HuH-7.5 (cell line): ENCODE measurements at places on chromosomes 13 and 19.

GRCh38 chr13:103255587-103256301 lies 189.5 kb upstream of the SLC10A2 start:
- DNase-seq, result no peak

DNA sequence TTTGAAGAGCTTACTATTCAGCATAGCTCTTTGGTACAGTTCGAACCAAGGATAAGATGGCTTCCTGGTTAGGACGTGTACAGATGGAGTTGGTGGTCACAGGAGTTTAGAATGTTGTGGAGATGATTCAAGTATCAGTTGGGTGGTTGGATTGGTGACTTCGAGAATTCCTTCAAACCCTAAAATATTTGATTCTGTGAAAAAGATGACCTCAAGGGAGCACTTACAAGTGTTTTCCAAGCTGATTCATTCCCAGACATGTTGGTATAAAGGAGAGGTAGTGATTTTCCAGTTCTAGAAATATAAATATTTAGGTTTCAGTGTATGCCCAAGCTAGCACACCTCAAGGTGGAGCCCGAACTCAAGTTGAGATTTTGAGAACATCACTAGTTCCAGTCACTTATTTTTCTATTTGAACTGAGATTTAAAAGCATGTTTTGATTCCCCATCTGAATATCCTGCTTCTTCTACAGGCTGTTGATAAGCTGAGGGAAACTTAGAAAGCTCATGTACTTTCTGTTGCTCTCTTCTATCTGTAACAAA lies 306.1 kb downstream of the DCT start:
- no peak for DNase-seq

- no peak for DNase-seq
Measured at GRCh38 chr13:30158774-30159445, 148.4 kb downstream of the KATNAL1 start.

DNA sequence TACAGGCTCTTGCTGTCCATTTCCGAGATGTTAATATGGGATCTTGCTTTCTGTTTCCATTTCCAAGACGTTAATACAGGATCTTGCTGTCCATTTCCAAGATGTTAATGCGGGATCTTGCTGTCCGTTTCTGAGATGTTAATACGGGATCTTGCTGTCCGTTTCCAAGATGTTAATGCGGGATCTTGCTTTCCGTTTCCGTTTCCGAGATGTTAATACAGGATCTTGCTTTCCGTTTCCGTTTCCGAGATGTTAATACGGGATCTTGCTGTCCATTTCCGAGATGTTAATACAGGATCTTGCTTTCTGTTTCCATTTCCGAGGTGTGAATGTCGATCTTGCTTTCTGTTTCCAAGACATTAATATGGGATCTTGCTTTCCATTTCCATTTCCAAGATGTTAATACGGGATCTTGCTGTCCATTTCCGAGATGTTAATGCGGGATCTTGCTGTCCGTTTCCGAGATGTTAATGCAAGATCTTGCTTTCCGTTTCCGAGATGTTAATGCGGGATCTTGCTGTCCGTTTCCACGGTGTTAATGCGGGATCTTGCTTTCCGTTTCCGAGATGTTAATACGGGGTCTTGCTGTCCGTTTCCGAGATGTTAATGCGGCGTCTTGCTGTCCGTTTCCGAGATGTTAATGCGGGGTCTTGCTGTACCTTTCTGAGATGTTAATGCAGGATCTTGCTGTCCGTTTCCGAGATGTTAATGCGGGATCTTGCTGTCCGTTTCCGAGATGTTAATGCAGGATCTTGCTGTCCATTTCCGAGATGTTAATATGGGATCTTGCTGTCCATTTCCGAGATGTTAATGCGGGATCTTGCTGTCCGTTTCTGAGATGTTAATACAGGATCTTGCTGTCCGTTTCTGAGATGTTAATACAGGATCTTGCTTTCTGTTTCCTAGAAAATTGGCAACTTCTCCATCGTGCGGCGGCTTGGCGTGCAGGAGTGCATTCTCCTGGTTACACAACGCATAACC lies 38.3 kb downstream of the PEX11G start:
- no peak for DNase-seq

GRCh38 chr19:30999726-31000125 lies 349.5 kb downstream of the TSHZ3 start:
- no peak for DNase-seq

- DNase-seq, result no peak
Measured at GRCh38 chr13:36405151-36405550, 27.1 kb upstream of the CCNA1 start.

GRCh38 chr19:52648336-52649016 lies 10.3 kb upstream of the ZNF83 start:
- DNase-seq, result no peak

- no peak for DNase-seq
Measured at GRCh38 chr13:92179223-92179622, 780.8 kb downstream of the GPC5 start.

GRCh38 chr13:27172495-27172842 lies 858 bp upstream of the USP12 start:
- no peak for DNase-seq

GRCh38 chr13:106407338-106407737 lies 128.1 kb downstream of the EFNB2 start:
- no peak for DNase-seq

DNA sequence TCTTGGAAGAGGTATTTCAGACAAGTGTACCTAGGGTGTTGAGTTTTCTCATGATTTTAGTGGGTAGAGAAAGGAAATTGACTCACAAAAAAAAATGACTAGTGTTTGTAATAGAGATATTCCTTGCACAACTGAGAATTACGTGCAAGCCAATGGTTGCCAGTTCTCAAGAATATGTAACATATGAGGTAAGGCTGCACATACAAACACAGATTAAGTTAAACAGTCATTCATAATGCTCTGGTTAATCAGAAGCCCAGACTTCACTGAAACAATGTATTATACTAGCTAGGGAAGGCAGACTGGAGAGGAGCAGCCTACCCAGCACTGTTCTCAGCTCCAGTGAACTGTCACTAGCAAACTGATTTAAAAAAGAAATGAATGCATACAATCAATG lies 418.3 kb downstream of the DIAPH3 start:
- DNase-seq, result no peak

GRCh38 chr19:45876161-45876410 lies 9.9 kb downstream of the IRF2BP1 start:
- DNase-seq, result no peak

GRCh38 chr19:49954933-49955332 lies 6.0 kb downstream of the SIGLEC11 start:
- no peak for DNase-seq

- DNase-seq, result no peak
Measured at GRCh38 chr13:20676213-20676612, 27.3 kb upstream of the IL17D start.

DNA sequence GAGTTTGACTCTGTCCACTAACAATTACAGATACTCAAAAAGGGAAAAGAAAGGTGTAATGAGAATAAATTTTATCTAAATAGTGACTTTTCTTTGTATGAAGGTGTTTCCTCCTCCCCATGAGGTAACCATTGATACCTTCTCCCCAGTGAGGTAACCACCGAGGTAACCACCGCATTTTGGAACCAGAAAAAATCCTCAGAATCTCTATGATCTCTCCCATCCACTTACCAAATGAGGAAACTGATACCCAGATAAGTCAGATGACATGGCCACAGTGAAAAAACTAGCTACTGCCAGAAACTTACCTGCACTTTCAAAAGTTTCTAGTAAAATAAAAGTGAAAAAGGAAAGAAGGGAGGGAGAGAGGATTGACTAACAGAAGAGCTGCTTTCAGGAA lies 124.0 kb upstream of the FNDC3A start:
- DNase-seq, result no peak

DNA sequence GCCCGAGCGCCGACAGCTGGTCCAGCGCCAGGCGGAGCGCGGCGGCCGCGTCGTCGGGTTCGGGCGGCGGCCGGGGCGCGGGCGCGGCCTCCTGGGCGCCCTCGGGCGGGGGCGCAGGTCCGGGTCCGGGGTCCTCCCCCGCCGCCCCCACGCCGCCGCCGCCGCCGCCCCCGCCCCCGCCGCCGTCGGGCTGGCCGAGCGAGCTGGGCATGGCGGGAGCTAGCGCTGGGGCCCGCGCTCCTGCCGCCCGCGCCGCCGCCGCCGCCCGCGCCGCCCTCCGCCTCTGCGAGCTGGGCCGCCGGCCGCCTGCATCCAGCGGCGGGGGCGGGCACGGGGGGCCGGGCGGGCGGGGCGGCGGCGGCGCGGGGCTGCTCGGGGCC lies 287 bp downstream of the MEX3D start:
- DNase-seq, result peak; percentile 55

- no peak for DNase-seq
Measured at GRCh38 chr13:24056616-24057137, 103.8 kb upstream of the SPATA13 start.

GRCh38 chr19:48991873-48992580 lies 1.1 kb downstream of the GYS1 start:
- DNase-seq, result peak; percentile 65

DNA sequence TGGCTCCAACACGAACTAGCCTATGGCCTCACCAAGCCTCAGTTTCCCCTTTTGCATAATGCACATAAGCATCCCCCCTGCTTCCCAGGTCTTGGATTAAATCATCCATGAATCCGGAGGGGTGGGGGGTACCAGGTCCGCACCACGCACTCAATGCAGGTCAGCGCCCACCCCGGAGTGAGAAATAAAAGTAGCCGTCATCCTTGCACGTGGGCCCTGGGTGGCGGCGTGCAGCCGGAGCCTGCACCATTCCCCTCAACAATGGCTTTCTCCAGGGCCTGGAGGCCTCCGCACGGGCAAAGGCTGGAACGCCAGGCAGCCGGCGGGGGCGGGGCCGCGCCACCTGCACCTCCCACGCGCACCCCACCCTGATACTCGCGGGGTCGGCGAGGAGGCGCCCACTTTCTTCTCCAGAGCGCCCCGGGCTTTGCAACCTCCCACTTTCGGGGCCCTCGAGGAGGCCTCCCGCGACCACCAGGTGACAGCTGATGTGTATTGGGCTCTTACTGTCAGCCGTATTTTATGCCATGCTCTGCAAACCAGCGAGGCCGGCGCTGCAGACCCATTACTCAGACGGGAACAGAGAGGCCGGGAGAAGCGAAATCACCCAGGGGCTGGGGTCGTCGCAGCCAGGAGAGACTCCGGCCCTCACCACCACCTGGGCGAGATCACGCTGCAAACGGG lies 767 bp upstream of the GADD45B start:
- DNase-seq, result no peak

- DNase-seq, result no peak
Measured at GRCh38 chr19:6418562-6418932, 6.1 kb downstream of the KHSRP start.

GRCh38 chr13:65555962-65556361 lies 1674.2 kb downstream of the PCDH9 start:
- DNase-seq, result no peak

GRCh38 chr19:17883627-17884410 lies 12.1 kb downstream of the SLC5A5 start:
- no peak for DNase-seq

- DNase-seq, result no peak
Measured at GRCh38 chr19:51693819-51694218, 689 bp downstream of the SPACA6 start.

- no peak for DNase-seq
Measured at GRCh38 chr13:26816881-26817280, 56.3 kb upstream of the GPR12 start.

DNA sequence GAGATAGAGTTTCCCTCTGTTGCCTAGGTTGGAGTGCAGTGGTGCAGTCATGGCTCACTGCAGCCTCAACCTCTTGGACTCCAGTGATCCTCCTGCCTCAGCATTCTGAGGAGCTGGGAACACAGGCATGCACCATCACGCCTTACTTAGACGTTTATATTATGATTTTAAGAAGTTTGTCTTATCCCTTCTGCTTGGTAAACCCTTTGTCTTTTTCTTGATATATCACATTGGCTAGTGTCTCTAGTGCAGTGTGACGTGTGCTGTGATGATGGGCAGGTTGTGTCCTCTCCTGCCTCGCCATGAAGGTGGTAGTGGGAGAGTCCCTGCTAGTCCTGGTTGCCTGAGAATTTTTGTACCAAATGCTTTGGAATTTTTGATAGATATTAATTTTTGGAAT lies 93.9 kb downstream of the KDM4B start:
- DNase-seq, result no peak

DNA sequence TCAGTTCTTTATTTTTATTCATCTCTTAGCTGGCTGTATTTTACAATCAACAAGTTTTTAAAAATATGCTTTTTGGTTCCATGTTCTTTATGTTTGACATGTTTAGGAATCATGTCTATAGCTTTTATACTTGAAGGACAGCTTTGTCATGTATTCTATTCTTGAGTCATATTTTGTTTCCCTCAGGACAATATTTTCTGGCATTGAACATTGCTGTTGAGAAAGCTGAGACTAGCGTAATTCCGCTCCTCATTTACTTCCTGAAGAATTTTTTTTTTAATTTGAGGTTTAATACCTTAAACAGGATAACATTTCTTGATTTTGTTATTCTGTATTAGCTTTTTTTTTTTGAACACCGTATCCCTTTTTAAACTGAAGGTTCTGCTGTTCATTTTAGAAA lies 53.2 kb downstream of the RB1 start:
- no peak for DNase-seq

GRCh38 chr13:45851171-45851921 lies at the start of gene SIAH3:
SIAH3 (minus strand) TSS chr13:45851753; CDS start chr13:45851629, 124 bp downstream.
- no peak for DNase-seq

GRCh38 chr13:78103936-78104335 lies 185.3 kb upstream of the EDNRB start:
- no peak for DNase-seq

- DNase-seq, result no peak
Measured at GRCh38 chr13:87331178-87331577, 340.0 kb upstream of the SLITRK5 start.

DNA sequence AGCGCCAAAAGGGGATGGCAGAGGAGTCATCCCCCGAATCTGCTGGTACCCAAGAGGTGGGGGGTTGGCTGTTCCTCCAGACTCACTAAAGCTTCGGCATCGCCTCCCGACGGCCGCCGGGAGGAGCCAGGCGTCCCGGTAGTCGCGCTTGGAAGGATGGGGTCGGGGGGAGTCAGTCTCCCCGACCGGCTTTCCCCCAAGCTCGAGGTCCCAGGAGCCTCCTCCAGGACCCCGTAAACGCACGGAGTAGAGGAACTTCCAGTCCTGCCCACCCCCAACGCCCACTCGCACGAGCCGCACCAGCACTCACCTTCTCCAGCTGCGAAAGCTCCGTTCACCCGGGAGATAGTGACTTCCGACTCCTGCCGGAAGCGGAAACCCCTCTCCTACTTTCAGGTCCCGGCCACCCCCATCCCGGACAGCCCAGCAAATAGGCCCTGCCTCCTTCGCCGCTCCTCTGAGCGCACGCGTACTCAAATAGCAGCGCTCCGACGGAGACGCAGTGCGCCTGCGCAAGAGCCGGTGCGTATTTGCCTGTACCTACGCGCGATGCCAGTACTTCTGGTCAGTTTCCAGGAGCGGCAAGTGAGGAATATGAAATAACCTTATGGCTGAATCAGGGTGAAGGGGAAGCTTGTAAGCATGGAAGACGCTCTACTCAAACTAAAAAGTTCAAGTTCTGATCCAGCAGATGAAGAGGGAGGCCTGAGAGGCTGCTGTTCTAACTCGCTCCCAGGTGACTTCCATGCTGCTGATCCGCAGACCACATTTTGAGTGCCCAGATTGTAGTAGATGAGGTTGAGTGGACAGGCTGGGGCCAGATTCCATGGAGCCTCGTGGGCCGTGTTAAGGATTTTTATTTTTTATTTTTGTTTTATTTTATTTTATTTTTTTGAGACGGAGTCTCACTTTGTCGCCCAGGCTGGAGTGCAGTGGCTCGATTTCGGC lies at the start of gene ELOF1:
Gene ELOF1, minus strand, starts transcription at position 350 of the 948 bp plus-strand sequence. CDS start 4,883 bp downstream, outside the sequence.
- DNase-seq, result peak; percentile 99
